ENCODE measurements at places on chromosomes 5 and 9. TPM values are rescaled to one million over a fixed set of nuclear protein-coding genes. Genes with fewer than 3 reads are reported as not detected.
A peak's percentile ranks its signal among the peaks of the same experiment; 100 is the strongest.

PCDH1 gene
- total RNA-seq: not detected

ADAMTSL1 gene
- total RNA-seq: 0.95 TPM

FBLL1 gene
- total RNA-seq: 4.6 TPM

RGS3 gene
- 49.0 TPM for total RNA-seq

IFNK gene
- total RNA-seq: not detected

CCL27 gene
- total RNA-seq: not detected

FRMPD1 gene
- not detected for total RNA-seq

C7 gene
- not detected for total RNA-seq

PCDHB7 gene
- total RNA-seq: 0.85 TPM

NKD2 gene
- 0.37 TPM for total RNA-seq

F2R gene
- 95.4 TPM for total RNA-seq

AQP7 gene
- not detected for total RNA-seq

IDNK gene
- total RNA-seq: 2.1 TPM

- peaks cover 36% of the 10 kb centered on the region for H3K4me1 ChIP-seq
- H3K27ac ChIP-seq: no peak overlapping the region
- no peaks in the 10 kb centered on the region for H3K27me3 ChIP-seq
- no peak for DNase-seq
- H3K36me3 ChIP-seq: no peaks in the 10 kb centered on the region
Observed at GRCh38 chr5:123705741-123706140, 193.8 kb downstream of the CSNK1G3 start.

GRCh38 chr5:177361418-177362291 lies 3.9 kb downstream of the RGS14 start:
- H3K4me3 ChIP-seq: no peak overlapping the region
- H3K27me3 ChIP-seq: peaks cover 12% of the 10 kb centered on the region
- no peak overlapping the region for H3K27ac ChIP-seq
- no peak for DNase-seq
- peaks cover 15% of the 10 kb centered on the region for H3K4me1 ChIP-seq
- no peaks in the 10 kb centered on the region for H3K36me3 ChIP-seq

DNA sequence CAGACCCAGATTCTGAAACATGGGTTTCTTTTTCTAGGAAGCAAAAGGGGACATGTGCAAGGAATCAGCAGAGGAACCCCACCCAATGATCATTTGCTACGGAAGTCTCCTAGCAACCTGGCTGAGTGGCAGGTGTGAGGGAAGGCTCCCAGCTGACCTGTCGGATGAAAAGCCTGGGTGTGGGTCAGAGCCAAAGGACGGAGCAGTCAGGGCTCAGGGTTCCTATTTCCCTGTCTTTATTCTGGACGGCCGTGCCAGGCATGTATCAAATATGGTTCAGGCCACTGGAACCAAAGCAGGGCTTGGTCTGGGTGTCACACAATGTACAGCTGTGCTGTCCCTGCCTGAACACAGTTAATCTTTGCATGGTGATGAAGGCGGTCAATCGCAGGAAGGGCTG lies 20.1 kb downstream of the STK10 start:
- H3K36me3 ChIP-seq: peaks cover 41% of the 10 kb centered on the region
- H3K27me3 ChIP-seq: no peaks in the 10 kb centered on the region
- H3K4me1 ChIP-seq: peaks cover 9% of the 10 kb centered on the region
- no peak overlapping the region for H3K27ac ChIP-seq
- no peak for DNase-seq

GRCh38 chr9:37025071-37025822 lies 8.8 kb downstream of the PAX5 start:
- DNase-seq: no peak
- peaks cover 7% of the 10 kb centered on the region for H3K4me1 ChIP-seq
- H3K36me3 ChIP-seq: no peaks in the 10 kb centered on the region
- H3K27me3 ChIP-seq: peaks cover 91% of the 10 kb centered on the region
- H3K27ac ChIP-seq: no peak overlapping the region

- H3K27ac ChIP-seq: no peak overlapping the region
- no peaks in the 10 kb centered on the region for H3K4me1 ChIP-seq
- no peak overlapping the region for H3K4me3 ChIP-seq
Observed at GRCh38 chr5:45162974-45163373, 354.2 kb downstream of the MRPS30 start.

DNA sequence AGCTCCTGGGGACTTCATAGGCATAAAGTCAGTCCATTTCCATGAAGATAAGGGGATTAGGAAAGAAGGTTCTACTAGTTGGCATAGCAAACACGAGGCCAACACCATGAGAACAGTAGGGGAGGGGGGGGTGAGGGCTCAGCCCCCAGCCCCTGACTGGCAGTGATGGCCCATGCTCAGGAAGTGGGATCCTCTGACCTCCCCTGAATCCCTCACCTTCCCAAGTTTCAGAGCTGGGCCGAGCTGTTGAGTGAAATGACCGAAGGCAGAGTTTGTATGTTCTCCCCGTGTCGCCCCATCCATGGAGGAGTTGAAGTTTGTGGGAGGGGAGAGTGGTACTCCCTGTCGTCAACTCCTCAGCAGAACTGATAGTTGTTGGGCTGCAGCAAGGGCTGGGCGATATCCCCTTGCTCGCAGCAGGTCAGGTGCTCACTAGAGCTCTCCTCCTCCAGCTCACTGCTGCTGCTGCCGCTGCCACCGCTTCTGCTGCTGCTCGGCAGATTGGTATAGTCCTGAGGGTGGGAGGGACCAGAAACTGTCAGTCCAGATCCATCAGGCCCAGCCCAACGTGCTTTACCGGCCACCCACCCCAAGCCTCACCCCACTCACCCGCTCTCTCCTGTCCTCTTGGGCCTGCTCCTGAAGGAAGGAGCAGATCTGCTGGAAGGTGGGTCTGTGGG lies 32.5 kb downstream of the CSF1R start:
- no peak overlapping the region for H3K4me3 ChIP-seq
- peak overlapping the region; percentile 77 for H3K27ac ChIP-seq
- H3K4me1 ChIP-seq: peaks cover 56% of the 10 kb centered on the region
- H3K27me3 ChIP-seq: no peaks in the 10 kb centered on the region
- peaks cover 81% of the 10 kb centered on the region for H3K36me3 ChIP-seq

DNA sequence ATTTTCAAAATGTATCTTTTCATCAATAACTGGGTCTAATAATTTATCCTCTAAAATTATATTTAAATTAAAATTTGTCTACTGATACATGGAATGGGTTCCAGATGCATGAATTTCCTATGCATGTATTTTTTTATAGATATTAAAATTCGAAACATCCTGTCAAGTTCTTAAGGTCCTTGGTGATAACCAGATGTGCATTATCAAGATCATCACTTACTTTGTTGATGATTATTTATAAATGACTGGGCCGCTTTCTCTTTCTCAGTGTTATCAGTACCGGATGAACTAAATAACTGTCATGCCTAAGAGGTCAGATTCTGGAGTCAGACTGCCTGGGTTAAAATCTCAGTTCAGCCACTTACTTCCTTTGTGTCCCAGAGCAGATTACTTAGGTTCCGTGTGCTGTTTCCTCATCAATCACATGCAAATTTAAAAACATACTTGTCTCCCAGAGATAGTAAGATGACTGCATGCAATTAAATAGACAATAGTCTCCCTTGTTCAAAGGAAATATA lies 124.3 kb downstream of the TEX10 start:
- H3K36me3 ChIP-seq: 0 out of 2 replicates have a peak, but pooled peaks cover 2% of the 10 kb centered on the region
- no peak overlapping the region for H3K4me3 ChIP-seq
- no peaks in the 10 kb centered on the region for H3K27me3 ChIP-seq
- DNase-seq: no peak

DNA sequence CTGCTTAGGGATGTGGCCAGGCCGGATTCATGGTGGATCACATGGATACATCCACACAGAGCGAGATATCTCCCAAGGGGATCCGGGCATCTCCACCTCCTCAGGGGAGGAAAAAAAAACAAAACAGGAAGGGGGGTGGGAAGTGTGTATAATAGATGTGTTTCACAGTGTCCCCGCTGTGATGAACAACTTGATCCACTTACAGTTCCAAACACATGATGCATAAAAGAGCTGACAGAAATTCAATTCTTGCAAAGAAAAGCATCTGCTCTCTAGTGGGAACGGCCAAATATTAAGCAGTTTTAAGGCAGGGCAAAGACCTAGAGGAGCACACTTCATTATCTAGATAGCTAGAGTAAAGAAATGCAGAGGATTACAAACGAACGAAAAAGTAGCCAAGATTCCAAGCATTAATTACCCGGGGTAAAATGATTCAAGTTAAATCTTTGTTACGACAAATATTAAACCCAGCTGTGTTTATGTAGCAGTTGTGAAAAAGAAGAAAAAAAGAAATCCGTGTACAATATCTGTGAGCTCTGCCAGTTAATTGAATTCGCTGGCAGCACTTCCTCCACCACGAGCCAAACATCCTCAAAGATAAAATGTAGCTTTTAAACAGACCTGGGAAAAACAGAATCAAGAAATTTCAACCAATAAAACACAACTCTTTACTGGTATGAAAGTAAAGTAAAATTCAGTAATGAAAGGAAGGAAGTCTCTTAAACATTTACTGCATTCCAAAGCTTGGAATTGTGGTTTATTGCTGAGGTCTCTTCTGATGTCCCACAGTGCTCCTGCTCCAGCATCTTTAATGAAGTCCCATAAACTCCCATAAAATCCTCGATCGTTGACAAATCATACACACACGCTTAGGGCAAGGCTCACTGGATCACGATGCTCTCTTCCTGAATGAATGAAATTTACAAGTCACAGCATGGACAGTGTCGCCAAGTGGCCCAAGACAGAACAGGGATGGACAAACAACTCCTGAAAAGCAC lies 213.0 kb downstream of the CRB2 start:
- peaks cover 4% of the 10 kb centered on the region for H3K4me1 ChIP-seq
- H3K4me3 ChIP-seq: no peak overlapping the region
- no peak overlapping the region for H3K27ac ChIP-seq
- no peaks in the 10 kb centered on the region for H3K27me3 ChIP-seq
- DNase-seq: peak; percentile 12

GRCh38 chr5:67971223-67971830 lies 244.2 kb upstream of the PIK3R1 start:
- no peak overlapping the region for H3K4me3 ChIP-seq
- H3K36me3 ChIP-seq: no peaks in the 10 kb centered on the region
- DNase-seq: no peak
- no peak overlapping the region for H3K27ac ChIP-seq
- no peaks in the 10 kb centered on the region for H3K27me3 ChIP-seq

DNA sequence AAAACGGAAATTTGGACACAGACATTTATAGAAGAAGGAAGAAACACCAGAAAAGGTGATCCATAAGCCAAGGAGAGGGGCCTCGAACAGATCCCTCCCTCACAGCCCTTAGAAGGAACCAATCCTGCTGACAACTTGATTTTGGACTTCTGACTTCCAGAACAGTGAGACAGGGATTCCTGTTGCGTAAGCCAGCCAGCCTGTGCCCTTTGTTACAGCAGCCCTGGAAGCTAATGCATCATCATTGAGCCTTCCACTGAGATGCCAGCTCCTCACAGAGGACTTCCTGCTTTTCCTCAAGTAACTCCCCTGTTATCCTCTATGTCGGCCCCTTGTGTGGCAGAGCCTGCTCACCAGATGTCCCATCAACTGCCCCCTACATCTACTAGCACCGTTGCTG lies 94.1 kb downstream of the JMY start:
- H3K27me3 ChIP-seq: no peaks in the 10 kb centered on the region
- no peak overlapping the region for H3K27ac ChIP-seq
- H3K36me3 ChIP-seq: no peaks in the 10 kb centered on the region
- DNase-seq: no peak
- H3K4me1 ChIP-seq: no peaks in the 10 kb centered on the region
- H3K4me3 ChIP-seq: no peak overlapping the region

DNA sequence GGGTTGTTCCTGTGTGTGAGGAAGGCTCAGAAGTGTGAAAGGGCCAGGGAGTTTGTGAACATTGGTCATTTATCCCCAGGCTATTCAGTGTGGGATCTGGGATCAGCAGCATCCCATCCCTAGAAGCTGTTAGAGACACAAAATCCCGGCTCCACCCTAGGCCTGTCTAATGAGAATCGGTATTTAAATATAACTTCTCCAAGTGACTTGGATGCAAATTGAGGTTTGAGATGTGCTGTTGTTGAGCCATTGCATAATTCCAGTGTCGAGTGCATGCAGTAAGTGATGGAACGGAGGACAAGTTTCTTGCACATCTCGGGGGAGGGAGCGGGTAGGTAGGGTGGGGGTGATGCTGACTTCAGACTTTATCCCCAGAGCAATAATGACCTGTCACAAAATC lies 138.3 kb downstream of the FBXL7 start:
- no peaks in the 10 kb centered on the region for H3K27me3 ChIP-seq
- H3K4me3 ChIP-seq: no peak overlapping the region
- no peak for DNase-seq
- no peak overlapping the region for H3K27ac ChIP-seq
- peaks cover 3% of the 10 kb centered on the region for H3K36me3 ChIP-seq

DNA sequence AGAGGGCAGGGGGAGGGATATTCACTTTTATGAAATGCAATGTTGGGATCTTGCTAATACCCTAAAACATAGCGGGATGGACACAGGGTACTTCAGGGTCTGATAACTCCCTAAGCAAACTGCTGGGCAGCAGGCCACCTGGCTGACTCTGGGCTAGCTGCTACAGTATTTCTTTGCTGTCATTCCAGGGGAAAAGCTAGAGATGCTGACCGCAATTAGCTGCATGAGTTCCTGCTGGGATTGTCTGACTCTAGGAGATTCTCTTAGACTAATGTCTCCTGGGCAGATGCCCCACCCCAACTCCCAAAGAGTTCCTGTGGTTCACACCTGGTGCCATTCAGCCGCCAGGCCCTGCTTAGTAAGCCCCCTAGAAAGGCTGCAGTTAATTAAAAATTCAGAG lies 69.9 kb downstream of the PSAT1 start:
- H3K27me3 ChIP-seq: no peaks in the 10 kb centered on the region
- H3K4me3 ChIP-seq: no peak overlapping the region
- peaks cover 34% of the 10 kb centered on the region for H3K4me1 ChIP-seq
- no peaks in the 10 kb centered on the region for H3K36me3 ChIP-seq
- H3K27ac ChIP-seq: peak overlapping the region; percentile 97
- DNase-seq: no peak

GRCh38 chr9:79801459-79801858 lies 229.7 kb downstream of the TLE4 start:
- no peaks in the 10 kb centered on the region for H3K4me1 ChIP-seq
- H3K36me3 ChIP-seq: no peaks in the 10 kb centered on the region
- H3K4me3 ChIP-seq: no peak overlapping the region
- no peaks in the 10 kb centered on the region for H3K27me3 ChIP-seq

- H3K36me3 ChIP-seq: peaks cover 7% of the 10 kb centered on the region
- no peak for DNase-seq
- H3K4me1 ChIP-seq: peaks cover 13% of the 10 kb centered on the region
Observed at GRCh38 chr5:131514316-131515283, 120.4 kb downstream of the RAPGEF6 start.

DNA sequence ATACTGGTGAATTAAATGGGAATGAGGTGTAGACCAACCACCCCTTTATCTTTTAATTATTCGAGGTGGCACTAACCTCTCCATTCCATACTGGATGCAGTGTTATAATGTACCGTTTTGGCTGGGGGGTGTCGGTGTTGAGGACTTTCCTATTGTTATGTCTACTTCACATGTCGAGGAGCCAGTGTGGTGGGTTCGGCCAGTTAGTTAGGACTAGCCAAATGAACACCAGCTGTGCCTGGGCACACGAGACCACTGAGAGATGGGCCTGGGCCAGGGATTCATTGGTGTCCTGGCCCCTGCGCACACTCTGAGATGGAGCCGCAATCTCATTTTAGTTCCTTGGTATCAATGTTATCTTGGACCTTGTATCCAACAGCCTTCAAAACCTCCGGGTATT lies 186.2 kb downstream of the CACNA1B start:
- no peak overlapping the region for H3K4me3 ChIP-seq
- no peaks in the 10 kb centered on the region for H3K36me3 ChIP-seq
- no peak for DNase-seq
- H3K27ac ChIP-seq: no peak overlapping the region

- H3K36me3 ChIP-seq: no peaks in the 10 kb centered on the region
- no peaks in the 10 kb centered on the region for H3K27me3 ChIP-seq
- no peaks in the 10 kb centered on the region for H3K4me1 ChIP-seq
- no peak overlapping the region for H3K27ac ChIP-seq
Observed at GRCh38 chr5:72572236-72572765, 65.1 kb upstream of the ZNF366 start.
